ENCODE measurements at places on chromosomes 13 and 19.

DNA sequence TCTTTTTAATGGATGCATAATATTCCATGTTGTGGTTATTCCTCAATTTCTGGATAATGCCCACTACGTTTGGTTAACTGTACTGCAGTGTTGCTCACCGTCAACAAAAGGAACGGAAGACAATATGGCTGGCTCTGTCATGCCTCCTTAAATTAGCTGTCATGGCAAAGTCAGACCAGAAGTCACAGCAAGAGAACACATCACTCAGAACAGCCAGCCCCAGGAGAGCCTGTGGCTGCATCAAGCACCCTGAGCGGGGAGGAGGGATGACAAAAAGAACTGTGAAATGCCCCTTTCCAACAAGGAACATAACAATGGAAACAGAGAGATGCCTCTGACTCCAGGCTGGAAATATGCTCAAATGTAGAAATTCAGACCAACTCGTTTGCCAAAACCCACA lies 366.0 kb upstream of the ZNF507 start:
- DNase-seq: no peak

GRCh38 chr13:42750794-42751193 lies 30.6 kb upstream of the FAM216B start:
- DNase-seq: no peak

GRCh38 chr13:27424246-27425157 lies at the start of gene GTF3A:
Gene GTF3A (plus strand): TSS chr13:27424619.
- DNase-seq: peak; percentile 96

- DNase-seq: no peak
Observed at GRCh38 chr19:31770223-31770622, 421.0 kb upstream of the TSHZ3 start.

DNA sequence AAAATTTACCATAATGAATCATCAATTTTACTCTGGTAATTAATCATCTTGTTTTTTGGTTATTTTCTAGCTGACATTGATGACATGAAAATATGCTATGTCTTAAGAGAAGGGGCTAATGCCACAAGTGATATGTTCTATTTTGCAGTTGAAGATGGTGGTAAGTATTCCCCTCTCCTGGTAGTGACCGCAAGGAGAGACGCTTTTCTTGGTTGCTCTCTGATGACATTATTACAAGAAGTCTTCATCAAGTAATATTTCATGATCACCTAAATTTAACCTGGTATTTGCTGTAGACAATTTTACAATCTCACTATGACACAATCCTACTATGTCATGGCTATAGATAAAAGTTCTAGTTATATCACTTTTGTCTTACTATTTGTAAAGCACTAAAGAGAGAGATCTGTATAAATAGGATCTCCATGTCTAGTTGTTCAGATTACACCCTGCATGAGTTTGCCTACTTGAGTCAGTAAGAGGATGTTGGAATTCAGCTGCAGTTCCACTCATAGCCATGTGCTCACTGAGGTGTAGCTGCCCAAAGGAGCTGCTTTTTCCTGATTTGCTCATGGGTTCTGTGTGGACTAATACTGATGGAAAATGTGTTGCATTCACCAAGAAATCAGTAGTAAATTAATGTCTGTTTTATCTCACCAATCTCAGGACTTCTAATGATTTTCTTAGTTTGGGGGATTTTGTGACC lies 10.9 kb downstream of the FREM2 start:
- DNase-seq: peak; percentile 20

DNA sequence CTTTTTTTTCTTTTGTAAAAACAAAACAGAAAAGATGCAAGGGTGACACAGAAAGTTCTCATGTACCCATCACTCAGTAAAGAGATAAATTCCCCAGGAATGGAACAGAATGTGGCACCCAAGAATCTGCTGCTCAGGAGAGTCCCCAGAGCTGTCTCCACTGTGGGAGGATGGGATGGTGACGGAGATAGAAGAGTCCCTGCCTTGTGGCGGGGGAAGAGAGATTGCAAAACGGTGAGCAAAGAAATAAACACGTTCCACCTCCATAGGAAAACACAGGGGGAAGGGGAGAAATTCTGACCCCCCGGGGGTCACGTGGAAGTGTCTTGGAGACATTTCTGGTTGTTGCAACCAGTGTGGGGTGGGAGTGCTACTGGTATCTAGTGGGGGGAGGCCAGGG lies 76.4 kb downstream of the INSR start:
- DNase-seq: no peak

GRCh38 chr19:45817725-45818301 lies 2.7 kb upstream of the RSPH6A start:
- no peak for DNase-seq

DNA sequence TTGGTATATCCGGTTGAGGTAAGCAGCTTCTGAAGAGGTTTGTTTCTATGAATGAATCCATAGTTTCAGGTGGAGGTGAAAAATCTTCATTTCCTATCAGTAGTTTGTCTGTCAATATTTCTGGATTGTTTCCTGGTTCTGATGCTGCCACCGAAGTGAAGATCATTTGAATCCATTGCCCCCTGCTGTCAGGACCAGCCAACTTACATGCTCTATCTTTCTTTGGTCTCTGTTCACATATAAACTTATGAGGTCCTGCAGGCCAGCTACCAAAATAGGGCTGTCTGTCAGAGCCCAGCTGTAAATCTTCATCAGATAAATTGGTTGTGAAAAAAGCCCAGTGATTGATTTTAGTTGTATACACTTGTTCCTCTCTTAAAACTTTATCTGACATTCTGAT lies 15.2 kb upstream of the N4BP2L1 start:
- no peak for DNase-seq

DNA sequence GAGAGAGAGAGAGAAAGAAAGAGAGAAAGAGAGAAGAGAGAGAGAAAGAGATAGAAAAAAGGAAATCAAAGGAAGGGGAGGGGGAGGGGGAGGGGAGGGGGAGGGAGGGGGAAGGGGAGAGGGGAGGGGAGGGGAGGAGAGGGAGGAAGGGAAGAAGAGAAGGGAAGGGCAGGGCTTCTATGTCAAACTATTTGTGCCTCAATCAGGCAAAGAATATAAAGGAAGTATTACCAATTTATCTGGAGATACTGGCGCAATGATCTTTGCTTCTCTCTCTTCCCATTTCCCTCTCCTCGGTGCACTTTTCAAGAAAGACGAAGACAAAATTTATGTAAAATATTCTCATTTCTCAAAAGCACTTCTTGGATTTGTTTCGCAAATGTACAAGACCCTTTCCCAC lies 9.3 kb upstream of the INSR start:
- no peak for DNase-seq

GRCh38 chr19:47891923-47892666 lies 6.0 kb upstream of the SULT2A1 start:
- DNase-seq: no peak

- no peak for DNase-seq
Observed at GRCh38 chr13:51879133-51879532, 17.4 kb downstream of the CCDC70 start.

DNA sequence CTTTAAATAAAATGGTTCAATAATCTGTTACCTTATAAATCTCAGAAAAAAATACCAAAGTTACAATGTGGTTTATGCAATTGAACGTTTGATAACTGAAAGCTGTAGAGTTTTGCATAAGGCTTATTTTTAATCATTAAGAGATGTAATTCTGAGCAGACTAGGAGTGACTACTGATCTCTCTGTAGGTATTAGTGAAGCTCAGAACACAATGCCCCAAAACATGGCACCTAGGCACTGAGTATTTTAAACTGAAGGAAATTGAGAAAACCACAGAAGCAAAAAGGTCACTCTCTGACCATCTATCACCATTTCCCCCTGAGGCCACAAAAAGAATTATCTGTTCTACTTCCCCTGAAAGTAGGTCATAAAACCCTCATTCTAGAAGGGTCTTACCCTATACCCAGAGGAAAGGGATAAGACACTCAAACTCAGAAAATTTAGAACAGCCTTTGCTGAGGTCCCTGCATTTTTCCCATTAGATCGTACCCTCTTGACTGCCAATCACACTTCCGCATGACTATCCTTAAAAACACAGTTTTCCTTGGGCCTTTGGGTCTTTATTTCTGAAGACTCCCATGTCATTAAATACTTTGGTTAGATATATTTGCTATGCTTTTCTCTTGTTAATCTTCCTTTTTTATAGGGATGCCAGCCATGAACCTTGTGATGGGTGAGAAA lies 158.1 kb downstream of the PCDH9 start:
- no peak for DNase-seq

DNA sequence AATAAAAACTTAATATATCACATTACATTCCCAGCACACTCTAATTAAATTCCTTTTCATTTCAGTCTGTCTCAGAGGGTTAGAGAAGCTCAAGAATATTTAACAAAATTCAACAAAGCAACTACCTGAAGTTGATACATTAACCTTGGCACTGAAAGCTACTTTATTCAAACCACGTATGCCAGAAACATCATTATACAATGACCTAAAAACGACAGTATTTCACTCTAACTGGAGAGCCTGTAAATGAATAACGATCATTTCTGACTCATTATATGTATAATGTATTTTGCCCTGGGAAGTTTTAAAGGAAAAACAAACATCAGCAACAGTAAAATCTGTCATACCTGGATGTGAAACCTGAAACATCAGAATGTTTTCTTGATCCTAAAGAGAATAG lies 270.1 kb downstream of the SLITRK5 start:
- no peak for DNase-seq

Data from HEK293T (cell line).